ENCODE measurements at places on chromosomes 3 and 15.

GRCh38 chr3:25165306-25165705 lies 262.8 kb upstream of the RARB start:
- DNase-seq, result no peak

GRCh38 chr15:33135355-33135781 lies 59.1 kb downstream of the FMN1 start:
- no peak for DNase-seq

DNA sequence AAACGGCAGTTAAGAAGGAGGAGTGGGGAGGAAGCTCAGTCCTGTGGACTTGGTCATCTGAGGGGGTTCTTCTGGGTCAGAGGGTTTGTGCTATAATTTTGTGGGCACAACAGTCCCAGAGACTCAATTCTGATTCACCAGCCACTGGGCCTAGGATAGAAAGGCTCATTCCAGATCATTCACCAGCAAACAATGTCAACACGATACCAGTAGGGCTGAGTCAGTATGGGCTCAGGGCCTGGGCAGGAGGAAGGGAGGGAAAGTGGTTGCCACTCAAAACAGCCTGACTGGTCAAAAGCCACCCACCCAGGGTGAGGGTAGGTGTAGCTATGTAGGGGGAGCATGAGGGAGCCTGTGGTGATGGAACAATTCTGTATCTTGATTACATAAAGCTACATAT lies 86.9 kb upstream of the MEX3B start:
- DNase-seq, result no peak

DNA sequence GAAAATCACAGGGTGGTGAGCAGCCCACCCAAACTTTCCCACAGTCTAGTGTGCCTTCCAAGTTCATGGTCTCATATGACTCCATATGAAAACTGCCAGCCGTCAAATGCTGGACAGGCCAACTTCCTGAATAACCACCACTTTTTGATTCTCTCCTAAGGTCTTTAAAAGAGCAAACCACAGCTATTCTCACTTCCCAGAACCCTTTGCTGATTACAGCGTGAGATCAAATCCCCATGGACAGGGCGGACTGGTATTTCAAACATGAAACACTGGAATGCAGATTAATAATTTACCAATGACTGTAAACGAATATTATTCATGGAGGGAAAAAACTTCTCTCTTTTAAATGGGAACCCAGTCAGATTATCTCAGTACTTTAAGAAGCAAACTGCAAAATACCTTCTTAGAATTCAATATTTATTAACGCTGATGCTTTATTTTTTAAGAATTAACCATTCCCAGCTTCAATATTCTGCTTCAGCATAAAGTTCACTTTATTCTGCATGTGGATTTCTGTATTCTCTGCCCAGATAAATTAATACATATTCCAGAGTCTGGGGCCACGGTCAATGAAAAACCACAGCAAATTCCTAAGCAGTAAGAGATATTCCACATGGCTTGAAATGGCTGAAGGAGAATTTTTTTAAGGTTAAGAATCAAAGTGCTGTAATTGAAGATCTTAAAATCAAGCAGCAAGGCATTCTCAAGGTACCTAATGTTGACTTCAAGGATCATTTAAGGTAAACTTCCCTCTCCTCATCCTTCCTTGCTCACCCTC lies 42.9 kb downstream of the MYO1E start:
- no peak for DNase-seq

DNA sequence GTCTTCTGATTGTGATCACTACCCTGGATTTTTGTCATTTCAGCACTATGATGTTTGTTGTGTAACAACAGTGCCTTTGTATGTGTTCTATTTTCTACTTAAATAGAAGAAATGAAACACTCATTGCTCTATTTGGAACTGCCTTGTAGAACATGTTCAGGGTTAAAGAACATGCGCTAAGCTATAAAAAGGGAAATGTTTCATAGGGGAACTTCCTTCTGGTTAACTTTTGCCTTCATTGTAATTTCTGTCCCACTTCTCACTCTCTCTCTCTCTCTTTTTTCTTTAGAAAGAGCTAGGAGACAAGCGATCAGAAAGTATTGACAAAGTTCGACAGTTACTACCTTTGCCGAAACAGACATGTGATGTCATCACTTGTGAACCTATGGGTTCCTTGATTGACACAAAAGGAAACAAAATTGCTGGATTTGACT lies at the start of gene P2RY12:
Gene P2RY12, minus strand, starts transcription at position 13 of the 434 bp plus-strand sequence. CDS start 45,908 bp downstream, outside the sequence.
- DNase-seq, result no peak

- no peak for DNase-seq
These were observed 225.4 kb upstream of the SOX2 start for GRCh38 chr3:181486141-181486885.

GRCh38 chr3:187831125-187832051 lies 86.1 kb upstream of the BCL6 start:
- DNase-seq, result no peak

DNA sequence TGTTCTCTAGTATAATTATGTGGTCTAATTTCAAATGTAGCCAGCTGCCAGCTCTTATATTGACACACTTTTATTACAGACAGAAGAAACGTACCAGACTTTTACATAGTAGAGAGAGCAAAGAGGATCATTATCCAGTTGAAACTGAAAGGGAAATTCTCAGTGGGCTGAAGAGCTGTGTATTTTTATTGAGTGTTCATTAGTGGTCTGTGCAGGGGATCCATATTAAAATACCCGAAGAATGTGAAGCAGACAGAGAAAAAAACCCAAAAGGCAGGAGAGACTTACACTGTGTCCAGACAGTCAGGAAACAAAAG lies 41.3 kb downstream of the MYRIP start:
- DNase-seq, result no peak

DNA sequence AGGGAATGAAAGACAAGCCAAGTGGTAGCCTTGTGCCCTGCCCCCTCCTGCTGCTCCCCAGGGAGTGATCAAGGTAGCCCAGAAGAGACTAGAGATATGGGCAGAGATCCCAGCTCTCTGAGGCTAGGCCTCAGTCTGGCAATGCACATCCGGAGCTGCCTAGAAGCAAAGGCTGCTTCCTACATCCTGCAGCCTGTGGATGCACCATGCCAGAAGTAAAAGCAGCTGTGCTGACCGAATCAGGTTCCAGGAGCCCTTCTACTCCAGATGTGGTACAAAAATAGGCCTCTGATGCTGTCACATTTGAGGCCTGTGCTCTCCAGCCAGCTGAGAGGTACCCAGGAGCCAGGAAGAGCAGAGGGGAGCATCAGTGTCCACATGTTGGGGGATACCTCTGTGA lies 16.0 kb downstream of the TRAIP start:
- DNase-seq, result no peak

GRCh38 chr15:52651868-52652267 lies 27.3 kb downstream of the ATOSA start:
- no peak for DNase-seq

DNA sequence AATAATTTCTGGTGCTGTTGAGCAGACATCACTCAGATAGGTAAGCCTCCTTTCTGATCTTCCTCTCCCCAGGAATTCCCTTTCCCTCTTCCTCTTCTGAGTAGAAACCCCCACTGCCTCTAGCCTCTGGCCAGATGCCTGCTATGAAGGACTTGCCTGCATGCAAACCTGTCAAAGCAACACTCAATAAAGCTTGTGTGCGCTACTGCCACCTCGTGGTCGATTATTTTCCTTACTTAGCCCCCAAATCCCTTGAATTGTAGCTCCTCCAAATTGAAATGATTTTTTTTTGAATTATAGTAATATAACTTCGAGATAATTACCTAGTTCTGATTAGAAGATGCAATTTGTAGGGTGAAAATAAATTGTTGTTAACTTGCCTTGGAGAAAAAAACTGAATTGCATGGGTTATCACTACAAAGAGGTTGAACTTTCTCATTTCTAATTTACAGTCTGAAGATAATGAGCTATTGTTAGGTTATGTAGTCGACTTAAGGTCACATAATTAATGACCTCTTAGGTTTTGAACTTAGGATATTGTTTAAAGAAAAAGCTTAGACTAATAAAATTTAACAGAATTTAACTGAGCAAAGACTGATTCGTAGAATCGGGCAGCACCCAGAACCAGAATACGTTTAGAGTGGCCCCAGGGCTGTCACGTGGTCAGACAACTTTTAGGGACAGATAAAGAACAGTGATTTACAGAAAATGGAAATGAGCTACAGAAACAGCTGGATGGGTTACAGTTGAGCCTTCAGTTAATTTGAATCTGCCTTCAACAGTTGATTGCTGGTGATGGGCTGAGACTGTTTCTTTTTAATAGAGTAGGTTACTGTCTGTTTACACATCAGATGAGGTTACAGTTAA lies 269.3 kb downstream of the ARPP21 start:
- peak; percentile 54 for DNase-seq

GRCh38 chr3:12353796-12354525 lies 65.1 kb downstream of the PPARG start:
- DNase-seq, result no peak

DNA sequence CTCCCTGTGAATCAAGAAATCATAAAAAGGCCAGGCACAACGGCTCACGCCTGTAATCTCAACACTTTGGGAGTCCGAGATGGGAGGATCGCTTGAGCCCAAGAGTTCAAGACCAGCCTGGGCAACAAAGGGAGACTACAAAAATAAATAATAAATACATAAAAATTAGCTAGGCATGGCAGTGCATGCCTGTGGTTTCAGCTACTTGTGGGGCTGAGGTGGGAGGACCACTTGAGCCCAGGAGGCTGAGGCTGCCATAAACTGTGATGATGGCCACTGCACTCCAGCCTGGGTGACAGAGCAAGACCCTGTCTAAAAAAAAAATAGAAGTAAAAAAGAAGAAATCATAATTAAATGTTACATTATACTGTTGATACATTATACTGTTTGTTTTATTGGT lies 28.0 kb upstream of the DCUN1D1 start:
- DNase-seq, result no peak

DNA sequence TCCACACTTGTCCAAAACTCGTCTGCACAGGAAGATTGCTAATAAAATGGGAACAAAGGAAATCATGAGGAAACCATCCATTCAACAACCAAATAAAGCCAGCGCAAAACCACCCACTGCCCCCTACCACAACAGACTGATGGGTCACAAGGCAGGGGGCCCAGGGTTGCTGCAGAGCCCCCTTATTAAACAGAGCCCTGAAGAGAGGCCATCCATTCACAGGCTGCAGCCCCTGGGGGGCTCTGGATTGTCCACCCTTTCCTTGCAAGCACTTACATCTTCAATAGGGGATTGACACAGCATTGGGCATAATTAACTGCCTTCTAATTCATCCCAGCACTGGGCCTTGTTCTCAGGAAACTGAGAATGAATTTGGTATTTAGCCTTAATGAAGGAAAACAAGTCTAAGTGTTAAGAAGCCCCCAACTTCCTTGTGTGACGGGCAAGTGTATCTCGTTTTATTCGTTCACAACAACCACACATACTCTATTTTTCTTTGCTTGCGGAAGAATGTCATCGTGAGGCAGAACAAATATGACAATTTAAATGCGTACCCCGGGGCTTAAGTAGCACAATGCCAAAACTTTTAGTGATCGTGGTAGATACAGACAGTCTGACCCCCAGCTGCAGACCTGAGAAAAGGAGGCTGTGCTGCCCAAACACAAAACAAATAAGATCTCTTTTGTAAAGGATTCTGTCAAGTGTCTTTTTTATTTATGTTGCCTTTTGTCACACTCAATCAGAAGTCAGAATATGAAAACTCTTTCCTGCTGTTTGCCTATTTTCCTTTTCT lies 144.0 kb downstream of the SEMA6D start:
- DNase-seq, result no peak

GRCh38 chr15:74680456-74680855 lies 15.4 kb downstream of the EDC3 start:
- DNase-seq, result no peak

- DNase-seq, result no peak
These were observed 684 bp downstream of the SLTM start for GRCh38 chr15:58932710-58933280.

DNA sequence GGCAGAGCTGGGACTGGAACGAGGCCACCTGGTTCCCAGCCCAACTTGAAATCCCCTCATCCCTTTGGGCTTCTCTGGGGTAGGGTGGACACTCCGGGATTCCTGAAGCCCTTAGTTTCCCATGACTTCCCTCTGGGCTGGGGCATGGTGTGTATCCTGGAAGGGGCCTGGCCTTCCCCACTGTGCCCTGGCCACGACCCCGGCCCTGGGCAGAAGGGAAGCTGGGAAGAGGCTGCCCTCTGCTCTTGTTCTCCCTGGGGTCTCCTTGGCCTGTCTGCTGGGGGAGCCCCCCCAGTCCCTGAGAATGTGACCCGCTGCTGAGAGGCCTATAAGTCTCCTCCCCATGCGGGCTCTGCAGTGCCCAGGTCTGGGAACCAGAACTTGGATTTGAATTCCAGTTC lies 104.9 kb downstream of the LINGO1 start:
- DNase-seq, result no peak

- no peak for DNase-seq
These were observed 28.1 kb downstream of the CFAP92 start for GRCh38 chr3:128965818-128966217.

DNA sequence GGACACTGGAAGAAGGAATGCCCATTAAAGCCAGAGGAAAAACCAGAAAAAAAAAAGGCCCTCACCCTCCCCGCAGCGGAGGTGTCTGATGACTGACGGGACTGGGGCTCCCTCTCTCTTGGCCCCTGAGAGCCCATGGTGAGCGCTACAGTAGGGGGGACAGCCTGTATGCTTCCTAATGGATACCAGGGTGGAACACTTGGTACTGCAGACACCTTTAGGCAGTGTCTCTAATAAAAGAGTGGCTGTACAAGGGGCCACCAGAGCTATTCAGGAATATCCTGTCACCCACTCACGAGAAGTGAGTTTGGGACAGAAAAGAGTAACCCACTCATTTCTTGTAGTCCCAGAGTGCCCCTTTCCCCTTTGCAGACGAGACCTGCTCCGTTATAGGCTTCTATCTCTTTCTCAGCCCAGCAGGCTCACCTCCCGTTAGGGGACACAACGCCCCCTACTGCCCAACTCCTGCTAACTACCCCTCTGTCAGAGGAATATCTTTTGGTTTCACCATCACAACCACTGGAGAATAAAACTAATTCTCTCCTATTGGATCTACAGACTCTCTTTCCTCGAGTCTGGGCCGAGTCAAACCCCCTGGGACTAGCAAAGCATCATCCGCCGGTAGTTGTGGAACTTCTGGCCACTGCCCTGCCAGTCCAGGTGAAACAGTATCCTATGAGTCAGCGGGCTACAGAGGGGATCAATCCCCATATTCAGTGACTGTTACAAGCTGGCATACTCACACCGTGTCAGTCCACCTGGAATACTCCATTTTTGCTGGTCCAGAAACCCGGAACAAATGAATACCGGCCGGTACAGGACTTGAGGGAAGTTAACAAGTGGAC lies 40.8 kb downstream of the ZBTB11 start:
- DNase-seq, result peak; percentile 74

GRCh38 chr15:84812842-84813241 lies 4.3 kb upstream of the ALPK3 start:
- no peak for DNase-seq

DNA sequence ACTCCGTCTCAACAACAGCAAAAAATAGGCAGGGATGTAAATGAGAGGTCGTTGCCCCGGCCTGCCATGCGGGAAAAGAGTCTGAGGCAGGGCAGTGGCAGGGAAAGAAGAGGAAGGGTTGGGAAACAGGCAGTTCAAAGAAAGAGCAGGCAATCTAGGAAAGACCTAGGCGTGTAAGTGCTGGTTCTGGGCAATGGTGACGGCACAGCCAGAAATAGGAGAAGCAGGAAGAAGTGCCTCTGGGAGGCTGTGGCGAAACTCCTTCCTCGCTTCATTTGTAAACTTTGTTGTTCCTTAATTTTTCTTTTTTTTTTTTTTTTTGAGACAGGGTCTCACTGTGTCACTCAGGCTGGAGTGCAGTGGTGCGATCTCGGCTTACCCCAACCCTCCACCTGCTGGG lies 4.3 kb downstream of the SLC51A start:
- DNase-seq, result no peak
